ENCODE measurements at places on chromosomes 2 and 18.

DNA sequence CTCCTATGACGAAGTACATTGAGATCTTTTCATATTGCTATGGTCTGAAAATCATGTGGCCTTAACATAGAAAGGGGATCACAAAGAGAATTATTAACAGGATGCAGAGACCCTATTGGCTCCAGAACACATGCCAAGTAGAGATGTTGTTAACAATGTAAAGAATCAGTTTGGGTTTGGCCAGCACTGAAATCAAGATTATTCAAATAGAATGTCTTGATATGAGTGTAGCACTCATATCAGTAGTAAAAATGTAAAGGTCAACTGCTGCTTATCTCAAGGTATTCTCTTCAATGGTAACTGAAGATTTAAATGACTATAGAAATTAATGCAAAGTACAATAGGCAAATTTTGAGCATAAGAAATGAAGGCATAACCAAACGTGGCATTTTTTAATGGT lies 262.8 kb downstream of the PTH2R start:
- DNase-seq, result no peak

- no peak for DNase-seq
Measured at GRCh38 chr18:36294031-36294430, 3.5 kb upstream of the FHOD3 start.

GRCh38 chr18:11733031-11733430 lies 44.0 kb downstream of the GNAL start:
- DNase-seq, result peak; percentile 86

GRCh38 chr18:75554176-75554575 lies 126.7 kb upstream of the SMIM21 start:
- no peak for DNase-seq

GRCh38 chr2:68901199-68901514 lies 30.0 kb upstream of the BMP10 start:
- no peak for DNase-seq

DNA sequence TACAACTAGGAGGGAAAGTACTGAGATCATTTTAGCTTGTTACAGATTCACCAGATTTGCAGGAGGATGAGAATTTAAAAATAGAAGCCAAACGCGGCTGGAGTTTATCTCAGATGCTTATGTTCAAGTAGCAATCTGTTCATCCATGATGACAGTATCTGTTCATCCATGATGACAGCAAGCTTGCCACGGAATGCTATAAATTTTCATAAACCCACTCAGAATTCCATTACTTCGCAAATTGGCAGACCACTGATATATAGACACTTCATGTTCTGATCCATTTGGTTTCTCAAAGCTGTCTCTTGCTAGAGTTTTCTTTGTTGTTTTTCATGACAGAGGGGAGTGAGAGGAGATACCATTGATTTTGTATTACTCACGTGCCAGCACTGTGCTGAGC lies 84.2 kb downstream of the GAREM1 start:
- no peak for DNase-seq

GRCh38 chr2:172472446-172473033 lies 45.2 kb downstream of the ITGA6 start:
- no peak for DNase-seq

DNA sequence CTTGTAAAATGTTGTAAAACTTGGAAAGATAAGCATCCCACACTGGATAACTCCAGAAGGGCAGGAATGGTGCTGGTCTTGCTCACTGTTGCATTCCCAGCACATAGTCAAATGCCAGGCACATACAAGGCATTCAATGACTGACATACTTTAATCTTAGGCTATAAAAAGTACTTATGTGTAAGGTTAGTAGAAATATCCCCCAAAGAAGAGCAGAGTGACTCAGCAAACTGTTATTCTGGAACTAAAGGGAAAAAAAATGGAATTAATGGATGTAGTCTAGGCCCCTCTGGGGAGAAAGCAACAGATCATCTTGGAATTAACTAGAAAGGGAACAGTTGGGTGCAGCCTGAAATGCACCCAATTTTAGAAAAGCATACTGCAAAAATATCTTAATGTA lies 9.0 kb downstream of the ZBTB14 start:
- DNase-seq, result no peak

DNA sequence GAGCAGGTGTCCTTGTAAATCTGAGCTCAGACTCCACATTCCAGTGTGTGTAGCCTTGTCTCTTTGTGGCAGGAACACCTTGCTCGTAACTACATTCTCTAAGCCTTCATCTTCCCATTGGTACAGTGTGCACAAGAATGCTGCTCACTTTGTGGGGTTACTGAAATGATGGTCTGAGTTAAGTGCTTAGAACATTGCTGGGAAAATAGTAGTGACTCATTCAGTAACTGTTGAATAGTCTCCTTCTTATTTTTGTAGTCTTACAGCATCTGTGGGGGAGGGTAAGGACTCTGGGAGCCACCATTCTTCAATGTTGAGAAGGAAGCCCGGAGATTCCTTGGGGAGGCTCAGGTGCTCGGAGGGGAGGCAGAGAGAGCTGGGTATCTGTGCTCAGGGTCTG lies 236.0 kb upstream of the HDAC4 start:
- no peak for DNase-seq

GRCh38 chr2:33430077-33430476 lies 46.4 kb upstream of the RASGRP3 start:
- DNase-seq, result no peak

- no peak for DNase-seq
Measured at GRCh38 chr18:9278028-9278427, 56.5 kb upstream of the TWSG1 start.

GRCh38 chr2:31227711-31228125 lies 6.2 kb upstream of the EHD3 start:
- no peak for DNase-seq

- no peak for DNase-seq
Measured at GRCh38 chr2:37323781-37324535, 675 bp downstream of the PRKD3 start.

DNA sequence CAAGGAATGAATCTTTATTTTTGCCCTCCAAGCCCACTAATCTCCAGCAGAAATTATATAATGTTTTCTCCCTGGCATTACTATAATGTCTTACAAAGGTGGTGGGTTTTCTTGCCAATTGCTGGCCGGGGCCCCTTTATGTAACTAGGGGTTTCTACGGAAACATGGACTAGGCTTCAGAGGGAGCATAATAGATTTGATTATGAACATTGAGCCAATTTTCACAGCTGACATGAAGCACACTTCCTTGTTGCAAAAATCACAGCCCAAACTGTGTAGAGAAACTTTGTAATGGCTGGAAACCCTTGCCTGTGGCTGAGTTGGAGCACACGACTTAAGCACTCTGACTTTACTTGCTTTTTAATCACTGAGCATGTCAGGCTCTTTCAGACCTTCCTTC lies 3.8 kb upstream of the CYRIA start:
- no peak for DNase-seq

- peak; percentile 77 for DNase-seq
Measured at GRCh38 chr2:108719149-108720044, at the start of gene RANBP2. RANBP2 (plus strand) TSS chr2:108719482; CDS start chr2:108719607, 125 bp downstream.

DNA sequence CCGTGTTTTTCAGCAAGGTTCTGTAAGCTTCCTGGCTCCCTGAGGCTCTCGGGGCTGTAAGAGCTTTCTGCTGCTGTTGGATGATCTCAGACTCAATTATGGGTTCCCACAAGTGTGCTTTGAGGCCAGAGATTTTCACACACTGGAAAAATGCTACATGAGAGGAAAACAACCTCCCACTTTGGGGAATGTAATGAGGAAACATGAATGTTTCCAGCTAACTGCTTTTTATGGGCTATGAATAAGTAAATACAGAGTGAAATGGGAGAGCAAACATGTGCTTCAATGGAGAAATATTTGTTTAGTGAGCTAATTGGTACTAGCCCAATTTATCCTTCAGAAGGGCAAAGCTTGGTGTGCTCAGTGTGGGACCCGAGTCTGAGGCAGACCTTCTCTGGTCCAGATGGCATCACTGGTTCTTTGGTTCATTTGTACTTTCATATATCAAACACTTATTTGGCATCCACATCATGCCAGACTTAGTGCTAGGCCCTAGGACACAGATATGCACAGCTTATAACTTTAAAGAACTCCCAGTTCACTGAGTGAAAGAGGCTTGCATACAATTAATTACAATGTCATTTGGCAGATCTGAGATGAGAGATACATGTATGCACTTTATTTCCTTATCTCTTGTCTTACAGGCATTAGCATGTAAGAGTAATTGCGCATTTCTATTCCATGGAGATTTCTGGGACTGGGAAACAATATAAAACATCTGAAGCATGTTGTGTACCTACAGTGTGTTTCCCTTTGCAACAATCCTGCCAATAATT lies 248.8 kb downstream of the RDH14 start:
- DNase-seq, result no peak

- no peak for DNase-seq
Measured at GRCh38 chr2:214550786-214551185, 139.9 kb downstream of the VWC2L start.

DNA sequence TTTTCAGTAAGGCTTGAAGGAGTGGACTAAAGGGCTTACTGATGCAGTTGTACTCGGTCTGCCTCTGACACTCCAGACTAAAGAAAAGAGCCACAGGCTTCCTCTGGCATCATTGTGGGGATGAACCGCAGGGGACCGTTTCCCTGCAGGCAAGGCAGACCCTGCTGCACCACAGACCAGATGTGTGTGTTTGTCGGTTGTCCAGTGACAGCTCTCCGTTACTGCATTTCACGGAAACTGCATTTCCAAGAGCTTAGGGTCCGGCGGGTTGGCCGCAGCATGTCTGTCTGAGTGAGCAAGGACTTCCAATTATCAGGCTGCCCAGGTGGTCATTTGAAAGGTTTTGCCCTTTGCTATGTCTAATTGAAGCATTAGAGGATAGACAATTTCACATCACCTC lies 98.1 kb downstream of the FAM210A start:
- DNase-seq, result no peak

DNA sequence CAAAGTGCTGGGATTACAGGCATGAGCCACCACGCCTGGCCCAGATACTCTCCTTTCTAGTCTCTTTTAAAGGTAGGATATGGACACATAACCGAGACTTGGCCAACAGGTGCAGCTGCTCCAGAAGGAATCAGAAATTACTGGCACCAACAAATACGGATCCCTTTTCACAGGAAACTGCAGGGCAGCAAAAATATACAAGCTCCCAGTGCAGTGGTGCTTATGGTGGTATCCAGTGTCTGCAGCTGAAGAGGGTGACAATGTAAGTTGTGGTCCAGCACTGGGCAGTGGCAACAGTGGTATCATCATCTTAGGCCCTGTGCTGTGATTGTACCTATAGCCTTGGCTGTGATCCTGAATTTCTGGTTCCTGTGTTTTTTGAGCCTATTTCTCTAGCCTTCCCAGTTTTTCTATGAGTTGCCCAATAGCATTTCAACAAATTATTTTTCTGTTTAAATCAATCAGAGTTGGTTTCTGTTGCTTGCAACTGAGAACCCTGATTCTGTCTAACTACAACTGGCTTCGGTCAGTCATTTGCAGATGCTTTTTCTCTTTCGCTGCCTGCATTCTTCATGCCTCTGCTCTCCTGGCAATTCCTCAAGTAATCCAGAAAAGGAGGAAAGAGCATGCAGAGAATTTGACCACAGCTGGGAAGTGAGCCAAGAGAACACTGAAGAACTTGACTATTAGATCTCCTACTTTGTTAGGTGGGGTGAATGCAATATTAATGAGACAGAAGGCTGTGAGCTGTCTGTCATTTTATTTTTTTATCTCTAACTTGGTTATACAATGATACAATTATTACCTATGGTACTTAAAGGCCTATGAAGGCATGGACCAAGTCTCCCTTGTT lies 30.8 kb upstream of the EML4 start:
- no peak for DNase-seq

DNA sequence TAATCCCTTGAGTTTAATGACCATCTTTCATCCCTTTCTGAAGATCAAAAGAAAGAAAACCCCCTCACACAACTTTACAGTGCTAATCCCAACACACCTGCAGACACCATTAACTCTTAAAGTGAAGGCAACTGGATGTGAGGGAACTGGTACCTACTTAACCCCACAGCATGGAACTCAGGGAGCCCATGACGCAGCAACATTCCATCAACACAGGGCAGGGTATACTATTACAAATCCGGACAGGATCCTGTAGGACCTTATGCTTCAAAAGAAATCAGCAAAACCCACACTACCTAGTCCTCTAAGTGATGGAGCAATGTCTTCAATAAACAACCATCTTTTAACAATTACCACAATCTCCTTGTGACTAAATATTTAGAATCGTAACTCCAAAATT lies 78.6 kb downstream of the FARSB start:
- no peak for DNase-seq

GRCh38 chr2:160471950-160472349 lies 21.7 kb downstream of the RBMS1 start:
- DNase-seq, result no peak

DNA sequence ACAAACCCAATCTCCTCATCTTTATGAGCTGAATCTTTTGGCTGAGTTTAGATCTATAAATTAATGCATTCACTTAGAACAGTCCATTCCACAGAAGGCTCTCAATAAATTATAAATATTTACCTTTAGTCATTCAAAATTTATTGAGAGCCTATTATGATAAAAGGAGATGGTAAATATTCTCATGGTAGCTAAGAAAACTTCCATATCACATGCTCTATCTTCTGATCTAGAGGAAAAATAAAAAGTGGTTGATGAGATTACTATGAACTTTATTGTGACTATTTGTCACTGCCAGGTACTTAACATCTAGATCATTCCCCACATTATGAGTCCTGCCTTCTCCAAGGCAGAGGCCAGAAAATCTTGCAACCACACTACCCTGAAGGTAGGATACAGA lies 62.4 kb downstream of the L3MBTL4 start:
- no peak for DNase-seq

- no peak for DNase-seq
Measured at GRCh38 chr18:46429649-46430224, 227.3 kb downstream of the LOXHD1 start.

- DNase-seq, result no peak
Measured at GRCh38 chr2:31255911-31256571, 22.1 kb downstream of the EHD3 start.

DNA sequence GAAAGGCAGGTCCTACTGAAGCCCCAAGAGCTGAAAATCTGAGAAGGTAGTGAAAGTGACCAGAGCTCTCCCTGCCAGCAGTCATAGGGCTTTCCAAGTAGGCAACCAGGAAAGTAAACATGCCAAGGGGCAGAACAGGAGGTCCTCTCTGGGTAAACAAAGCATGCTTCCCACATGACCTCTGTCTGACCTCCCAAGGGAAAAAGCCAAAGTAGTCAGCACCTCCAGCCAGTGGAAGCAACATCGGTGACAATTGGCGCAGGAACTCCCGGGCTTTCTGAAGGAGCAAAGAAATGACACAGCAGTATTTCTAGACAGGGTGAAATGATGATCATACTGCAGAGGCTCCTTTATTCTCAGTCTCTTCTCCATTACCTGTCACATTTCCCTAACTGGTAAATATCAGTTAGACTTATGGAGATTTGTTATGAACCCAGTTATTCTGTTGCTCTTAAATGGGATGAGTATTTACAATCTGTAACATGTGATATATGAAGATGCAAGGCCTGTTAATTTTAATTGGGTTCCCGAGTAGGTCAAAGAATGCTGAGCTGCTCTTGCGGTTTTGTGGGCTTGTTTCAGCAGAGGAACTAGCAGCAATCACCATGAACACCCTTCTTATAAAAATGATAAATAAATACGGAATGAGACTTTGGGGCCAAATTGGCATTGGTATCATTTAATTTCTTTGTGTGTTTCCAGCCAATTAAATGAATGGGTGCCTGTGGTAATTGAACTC lies 321.0 kb downstream of the RND3 start:
- DNase-seq, result no peak

All from HuH-7.5 (cell line).